Central memory CD8-positive, alpha-beta T cell (primary cell): ENCODE measurements at places on chromosomes 5 and 9.

DNA sequence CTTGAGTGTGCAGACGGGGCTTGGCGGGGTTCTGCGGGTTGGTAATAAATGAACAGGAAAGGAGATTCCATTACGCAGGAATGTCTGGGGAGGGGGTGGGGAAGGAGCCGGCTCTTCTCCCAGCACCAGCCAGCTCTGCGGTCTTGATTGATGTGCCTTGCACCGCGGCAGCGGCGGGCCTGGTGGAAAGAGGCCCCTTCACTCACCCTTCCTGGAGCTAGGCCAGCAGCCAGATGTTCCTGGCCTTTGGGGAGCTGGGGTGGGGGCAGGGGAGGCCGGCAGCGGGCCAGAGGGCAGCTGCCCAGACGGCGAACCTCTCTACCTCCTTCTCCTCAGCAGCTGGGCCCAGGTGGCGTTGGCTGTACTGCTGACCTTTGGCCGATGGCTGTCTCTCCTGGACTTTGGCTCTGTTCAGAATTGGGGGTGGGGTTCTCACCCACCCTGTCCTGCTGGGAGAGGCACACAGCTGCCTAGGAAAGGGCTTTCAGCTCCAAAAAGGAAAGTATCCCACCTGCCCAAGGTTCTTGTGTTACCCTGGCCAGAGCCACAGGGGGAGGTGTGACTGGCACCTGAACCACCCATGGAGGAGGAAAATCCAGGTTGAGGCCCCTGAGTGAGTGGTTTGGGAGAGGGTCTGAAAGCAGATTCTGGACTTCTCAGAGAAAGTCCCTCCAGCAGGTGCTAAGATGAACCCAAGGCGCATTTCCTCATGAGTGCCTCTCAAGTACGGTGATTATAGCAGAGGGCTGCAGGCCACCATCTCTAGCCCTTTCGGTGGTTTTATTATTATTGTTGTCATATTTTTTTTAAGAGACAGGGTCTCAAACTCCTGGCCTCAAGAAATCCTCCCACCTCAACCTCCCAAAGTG, 58.0 kb upstream of the SYNPO start:
- DNase-seq, result no peak
- no peak overlapping the region for H3K4me3 ChIP-seq
- no peak overlapping the region for H3K27ac ChIP-seq
- H3K27me3 ChIP-seq, result peaks cover 11% of the 10 kb centered on the region
- peaks cover 2% of the 10 kb centered on the region for H3K36me3 ChIP-seq
- no peaks in the 10 kb centered on the region for H3K4me1 ChIP-seq

- no peak overlapping the region for H3K27ac ChIP-seq
- no peak for DNase-seq
- no peaks in the 10 kb centered on the region for H3K4me1 ChIP-seq
- H3K36me3 ChIP-seq, result no peaks in the 10 kb centered on the region
- no peak overlapping the region for H3K4me3 ChIP-seq
- H3K27me3 ChIP-seq, result peaks cover 20% of the 10 kb centered on the region
Observed at GRCh38 chr9:114532561-114533237, 27.4 kb upstream of the WHRN start.

DNA sequence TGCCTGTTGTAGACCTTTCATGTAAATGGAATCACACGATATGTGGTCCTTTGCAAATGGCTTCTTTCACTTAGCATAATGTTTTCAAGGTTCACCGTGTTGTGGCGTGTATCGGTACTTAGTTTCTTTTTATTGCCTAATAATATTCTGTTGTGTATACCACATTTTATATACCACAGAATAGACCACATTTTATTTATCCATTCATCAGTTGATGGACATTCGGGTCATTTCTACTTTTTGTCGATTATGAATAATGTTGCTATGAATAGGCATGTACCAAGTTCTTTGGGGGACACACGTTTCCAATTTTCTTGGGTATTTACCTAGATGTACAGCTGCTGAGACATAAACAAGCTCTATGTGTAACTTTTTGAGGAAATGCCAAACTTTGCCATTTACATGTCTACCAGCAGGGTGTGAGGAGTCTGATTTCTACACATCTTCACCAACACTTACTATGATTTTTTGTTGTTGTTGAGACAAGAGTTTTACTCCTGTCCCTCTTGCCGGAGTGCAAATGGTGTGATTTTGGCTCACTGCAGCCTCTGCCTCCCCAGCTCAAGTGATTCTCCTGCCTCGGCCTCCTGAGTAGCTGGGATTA, 144.7 kb downstream of the RGS3 start:
- H3K36me3 ChIP-seq, result peaks cover 2% of the 10 kb centered on the region

GRCh38 chr5:82362636-82363035, 84.5 kb upstream of the RPS23 start:
- H3K36me3 ChIP-seq, result no peaks in the 10 kb centered on the region
- no peak overlapping the region for H3K4me3 ChIP-seq
- peaks cover 19% of the 10 kb centered on the region for H3K27me3 ChIP-seq
- peaks cover 4% of the 10 kb centered on the region for H3K4me1 ChIP-seq

DNA sequence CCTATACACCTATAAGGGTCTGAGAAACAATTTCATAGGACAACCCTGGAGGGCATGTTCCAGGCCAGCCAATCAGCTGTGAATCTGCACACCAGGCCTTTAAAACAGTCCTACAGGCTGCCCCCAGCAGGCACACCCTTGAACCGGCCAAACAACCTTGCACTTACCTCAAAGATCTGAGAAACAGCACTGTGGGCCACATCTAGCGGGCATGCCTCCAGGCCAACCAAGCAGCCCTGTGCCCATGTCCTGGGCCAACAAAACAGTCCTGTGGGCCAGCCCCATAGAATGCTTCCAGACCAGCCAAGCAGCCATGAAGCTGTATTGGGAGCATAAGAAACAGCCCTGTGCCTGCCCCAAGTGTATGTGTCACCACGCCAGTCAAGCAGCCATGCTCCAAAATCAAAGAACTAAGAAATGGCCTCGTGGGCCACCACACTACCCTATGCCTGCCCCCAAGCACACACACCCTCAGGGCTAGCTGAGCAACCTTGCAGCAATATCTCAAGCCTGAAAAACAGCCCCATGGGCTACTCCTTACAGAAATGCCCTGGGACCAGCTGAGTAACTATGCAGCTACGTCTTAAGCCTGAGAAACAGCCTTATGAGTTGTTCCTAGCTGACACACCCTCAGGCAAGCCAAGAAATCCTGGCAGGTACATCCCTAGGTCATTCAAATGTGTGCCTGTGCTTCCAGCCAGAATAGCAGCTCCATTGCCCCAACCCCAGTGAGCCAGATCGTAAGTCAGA, 2243.8 kb upstream of the C9orf72 start:
- H3K4me1 ChIP-seq, result no peaks in the 10 kb centered on the region
- peaks cover 2% of the 10 kb centered on the region for H3K36me3 ChIP-seq
- H3K27me3 ChIP-seq, result no peaks in the 10 kb centered on the region
- H3K4me3 ChIP-seq, result no peak overlapping the region
- DNase-seq, result no peak

DNA sequence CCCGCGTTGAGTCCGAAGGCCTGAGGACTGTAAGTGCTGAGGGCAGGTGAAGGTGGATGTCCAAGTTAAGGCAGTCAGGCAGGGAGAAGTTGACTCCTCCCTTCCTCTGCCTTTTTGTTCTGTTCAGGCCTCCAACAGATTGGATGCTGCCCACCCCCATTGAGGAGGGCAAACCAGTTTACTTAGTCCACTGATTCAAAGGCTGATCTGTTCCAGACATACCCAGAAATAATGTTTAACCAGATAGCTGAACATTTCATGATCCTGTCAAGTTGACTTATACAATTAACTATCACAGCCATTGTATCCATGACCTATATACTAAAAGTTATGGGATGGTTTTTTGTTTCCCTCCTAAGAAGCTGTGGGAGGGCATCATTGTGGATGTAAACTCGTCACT, 8.3 kb upstream of the TEX48 start:
- peak overlapping the region; percentile 85 for H3K27ac ChIP-seq
- H3K27me3 ChIP-seq, result no peaks in the 10 kb centered on the region
- DNase-seq, result no peak
- H3K4me1 ChIP-seq, result peaks cover 36% of the 10 kb centered on the region

DNA sequence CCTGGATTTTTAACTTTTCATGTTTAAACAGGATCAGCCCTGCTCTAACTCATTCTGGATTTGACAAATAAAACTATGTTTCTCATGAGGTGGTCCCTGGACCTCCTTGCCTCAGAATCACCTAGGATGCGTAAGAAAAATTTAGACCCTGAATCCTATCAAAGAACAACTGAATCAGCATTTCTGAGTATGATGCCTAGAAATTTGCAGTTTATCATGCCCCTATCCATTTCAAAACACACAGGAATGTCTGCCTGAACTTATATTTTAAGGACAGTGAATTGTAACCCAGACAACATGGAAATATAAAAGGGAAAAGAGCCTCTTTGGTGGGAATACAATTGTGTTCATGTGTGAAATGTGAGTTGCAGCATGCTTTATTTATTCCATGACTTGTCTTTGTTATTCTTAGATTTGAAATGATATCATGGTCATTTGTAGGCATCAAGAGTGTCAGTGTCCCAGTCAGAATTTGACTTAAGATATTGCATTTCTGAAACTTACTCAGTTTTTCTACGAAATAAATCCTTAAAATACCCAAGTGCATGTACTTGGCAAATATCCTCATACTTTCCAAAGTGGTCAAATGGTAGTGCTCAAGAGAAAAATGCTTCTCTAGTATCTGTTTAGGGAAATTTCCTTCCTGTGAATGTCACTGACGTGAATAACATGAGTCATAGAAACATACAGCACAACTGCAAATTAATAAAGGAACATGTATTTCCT, 144.3 kb downstream of the GIN1 start:
- no peak for DNase-seq
- peaks cover 4% of the 10 kb centered on the region for H3K36me3 ChIP-seq
- no peaks in the 10 kb centered on the region for H3K27me3 ChIP-seq
- H3K4me3 ChIP-seq, result no peak overlapping the region

GRCh38 chr5:90967851-90968250, 409.3 kb downstream of the ADGRV1 start:
- H3K27me3 ChIP-seq, result peaks cover 63% of the 10 kb centered on the region
- no peak for DNase-seq
- no peaks in the 10 kb centered on the region for H3K4me1 ChIP-seq

- no peaks in the 10 kb centered on the region for H3K36me3 ChIP-seq
- DNase-seq, result no peak
- H3K4me1 ChIP-seq, result no peaks in the 10 kb centered on the region
- H3K27ac ChIP-seq, result no peak overlapping the region
- H3K4me3 ChIP-seq, result no peak overlapping the region
- peaks cover 45% of the 10 kb centered on the region for H3K27me3 ChIP-seq
Observed at GRCh38 chr5:34682926-34683623, 26.9 kb downstream of the RAI14 start.

DNA sequence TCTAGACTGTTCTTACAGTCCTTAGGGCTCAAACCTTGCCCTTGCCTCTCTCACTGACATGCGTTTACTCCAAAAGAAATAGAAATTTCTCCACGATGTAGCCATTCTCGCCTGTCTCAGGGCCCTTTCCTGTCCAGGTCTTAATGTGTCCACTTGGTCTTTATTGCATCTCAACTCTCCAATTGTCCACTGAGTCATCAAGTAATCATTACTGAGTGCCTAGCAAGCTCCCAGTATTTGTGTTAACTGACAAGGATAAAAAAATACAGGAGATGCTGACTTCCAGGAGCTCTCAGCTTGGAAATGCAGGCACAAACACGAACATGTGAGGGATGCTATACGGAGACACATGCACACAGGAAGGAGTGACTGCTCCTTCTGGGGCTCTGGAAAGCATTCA, 147.3 kb downstream of the ARSB start:
- H3K4me3 ChIP-seq, result no peak overlapping the region
- DNase-seq, result no peak
- no peak overlapping the region for H3K27ac ChIP-seq
- peaks cover 3% of the 10 kb centered on the region for H3K36me3 ChIP-seq
- peaks cover 5% of the 10 kb centered on the region for H3K4me1 ChIP-seq

GRCh38 chr5:156685481-156685880, 164.6 kb upstream of the PPP1R2B start:
- peaks cover 2% of the 10 kb centered on the region for H3K36me3 ChIP-seq
- no peak overlapping the region for H3K27ac ChIP-seq
- DNase-seq, result no peak
- peaks cover 65% of the 10 kb centered on the region for H3K27me3 ChIP-seq
